Activated CD8-positive, alpha-beta memory T cell treated with anti-CD3 and anti-CD28 coated beads for 1 hour (primary cell): ENCODE measurements at places on chromosomes 16 and 17.

- no peak for DNase-seq
Measured at GRCh38 chr16:1984347-1985225, 593 bp downstream of the GFER start.

- no peak for DNase-seq
Measured at GRCh38 chr16:67210069-67210937, 11.4 kb downstream of the ELMO3 start.

DNA sequence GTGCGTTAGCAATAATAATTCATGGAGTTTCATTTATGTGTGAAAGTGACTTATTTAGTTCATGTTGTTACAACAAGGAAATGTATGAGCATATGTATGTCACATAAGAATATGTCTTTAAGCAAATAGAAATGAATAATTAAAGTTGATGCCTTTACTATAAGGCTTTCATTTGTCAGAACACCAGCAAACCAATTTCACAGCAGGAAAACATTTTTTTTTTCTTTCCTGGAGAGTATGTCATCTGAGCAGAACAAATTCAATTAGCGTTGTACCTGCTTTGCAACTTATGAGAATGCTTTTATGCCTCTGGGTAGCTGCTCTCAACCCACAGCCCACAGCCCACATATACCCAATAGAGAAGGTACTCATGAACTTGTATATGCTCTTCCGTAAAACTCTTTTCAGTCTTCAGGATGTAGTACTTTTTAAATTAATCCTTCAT is 26.3 kb upstream of the APOH start:
- no peak for DNase-seq

- DNase-seq, result no peak
Measured at GRCh38 chr17:17384961-17385360, 81.8 kb downstream of the NT5M start.

DNA sequence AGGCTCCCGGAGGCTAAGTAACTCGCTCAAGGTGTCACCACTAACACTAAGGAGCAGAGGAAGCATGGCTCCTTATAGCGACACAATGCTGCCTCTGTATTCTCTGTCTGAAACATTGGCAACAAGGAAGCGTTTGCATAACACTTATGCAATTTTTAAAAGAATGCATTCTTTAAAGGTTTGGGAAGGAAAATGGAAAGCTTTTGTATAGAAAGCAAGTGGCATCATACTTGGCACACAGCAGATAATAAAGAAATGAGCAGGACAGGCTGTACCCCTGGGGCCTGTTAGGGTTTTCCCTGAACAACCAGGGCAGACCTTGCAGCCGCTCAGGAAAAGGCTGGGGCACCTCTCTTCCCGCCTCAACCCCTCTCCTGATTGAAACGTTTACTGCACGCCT is 36.9 kb downstream of the PPL start:
- DNase-seq, result no peak

DNA sequence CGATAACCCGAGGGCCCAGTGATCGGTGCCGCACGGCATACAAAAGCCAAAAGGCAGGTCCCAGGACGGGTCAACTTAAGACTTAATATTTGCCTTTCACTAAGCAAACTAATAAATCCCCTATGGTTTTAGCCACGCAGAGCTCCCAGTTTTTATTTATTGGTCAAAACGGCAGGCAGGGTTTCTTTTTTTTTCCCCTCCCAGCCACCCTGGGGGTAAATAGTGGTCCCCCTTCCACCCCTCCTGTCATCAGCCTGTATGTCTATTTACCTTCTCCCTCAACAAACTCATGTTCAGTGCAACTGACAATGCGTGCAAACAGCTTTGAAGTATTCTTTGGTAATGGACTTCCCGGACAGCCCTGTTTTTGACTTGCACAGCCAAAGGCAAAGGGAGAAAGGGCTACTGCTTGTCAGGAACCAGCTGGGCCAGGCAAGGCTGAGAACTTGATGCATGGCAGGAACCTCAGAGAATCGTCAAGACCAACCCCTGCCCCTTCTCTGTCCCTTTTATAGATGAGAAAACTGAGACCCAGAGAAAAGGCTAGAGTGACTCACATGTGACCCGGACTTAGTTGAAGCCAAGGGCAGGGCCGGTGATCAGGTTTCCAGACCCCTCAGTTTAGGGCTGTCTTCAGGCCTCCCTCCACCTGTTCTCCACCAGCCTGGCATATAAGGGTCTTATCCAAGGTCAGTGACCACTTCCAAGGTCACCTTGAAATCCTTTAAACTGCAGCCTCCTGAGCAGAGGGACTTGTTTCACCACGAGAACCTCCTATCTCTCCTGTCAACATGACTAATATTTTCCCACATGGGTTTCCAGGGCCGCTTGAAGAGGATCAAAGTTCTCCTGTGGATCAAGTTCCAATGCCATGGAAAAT is 279.0 kb downstream of the SOX9 start:
- DNase-seq, result no peak

GRCh38 chr17:75861927-75862317 is 6.8 kb upstream of the WBP2 start:
- no peak for DNase-seq

DNA sequence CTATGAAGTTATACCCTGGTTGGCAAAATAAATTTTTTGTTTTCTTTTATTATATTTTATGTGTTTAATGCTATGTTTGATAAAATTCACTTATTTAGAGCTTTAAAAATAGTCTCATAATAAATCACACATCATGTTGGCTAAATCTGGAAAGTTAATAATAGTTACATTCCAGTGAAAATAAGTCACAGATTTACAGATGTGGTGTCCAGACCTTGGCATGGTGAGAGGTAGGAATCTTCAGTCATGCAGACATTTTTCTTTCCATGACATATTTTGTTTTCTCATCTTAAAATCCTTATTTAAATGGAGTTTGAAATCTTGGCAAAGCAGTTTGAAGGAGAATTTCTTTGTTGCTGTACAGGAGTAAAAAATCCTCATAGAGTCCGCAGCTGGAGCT is 48.1 kb upstream of the GOSR1 start:
- no peak for DNase-seq

DNA sequence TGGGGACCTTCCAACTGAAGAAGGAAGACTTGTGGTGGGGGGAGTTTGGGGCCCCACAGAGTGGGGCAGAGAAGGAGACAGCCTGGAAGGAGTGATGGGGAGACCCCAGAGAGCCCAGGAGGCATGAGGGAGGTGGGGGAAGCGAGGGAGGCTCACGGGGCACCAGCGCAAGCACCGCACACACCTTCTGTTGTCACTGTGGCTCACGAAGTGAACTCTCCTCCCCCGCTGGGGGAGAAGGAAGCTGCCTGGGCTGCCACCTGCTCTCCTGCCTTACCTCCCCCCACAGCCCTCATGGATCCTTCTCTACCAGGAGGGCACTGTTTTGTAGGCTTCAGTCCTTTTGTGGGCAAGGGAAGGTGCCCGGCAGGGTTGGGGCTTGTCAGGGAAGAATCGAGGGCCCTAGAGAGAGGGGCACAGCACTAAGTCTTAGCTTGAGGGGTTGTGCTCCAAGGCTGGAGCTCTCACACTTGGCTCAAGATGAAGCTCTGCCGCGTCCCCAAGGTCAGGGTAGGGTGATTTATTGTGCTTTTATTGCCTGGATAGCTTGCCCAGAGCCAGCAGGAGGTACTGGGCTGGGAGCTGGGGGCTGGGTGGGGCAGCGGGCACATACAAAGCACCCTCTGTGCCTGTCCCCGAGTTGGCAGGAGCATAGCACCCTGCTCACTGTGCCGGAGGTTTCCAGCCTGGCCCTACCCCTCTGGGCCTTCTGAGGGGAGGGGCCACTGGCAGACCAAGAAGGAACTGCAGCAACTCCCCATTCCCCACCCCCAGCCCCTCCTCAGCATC is 4.6 kb upstream of the STARD3 start:
- no peak for DNase-seq

DNA sequence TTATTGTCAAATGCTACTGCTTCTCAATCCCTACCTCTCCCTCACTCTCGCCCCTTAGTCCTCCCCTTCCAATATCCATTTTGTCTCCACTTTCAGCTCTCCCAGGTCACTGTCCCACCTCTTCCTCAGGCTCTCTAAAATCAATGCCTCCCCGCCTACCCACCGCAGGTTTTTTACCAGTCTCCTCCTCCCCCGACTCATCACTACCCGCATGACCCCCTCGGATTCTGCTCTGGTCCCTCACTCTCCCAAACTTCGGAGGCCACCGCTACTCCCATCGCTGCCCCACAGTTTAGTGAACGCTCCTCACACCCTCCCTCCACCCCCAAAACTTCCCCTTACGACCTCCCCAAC is 513 bp downstream of the CRLF3 start:
- DNase-seq, result no peak

DNA sequence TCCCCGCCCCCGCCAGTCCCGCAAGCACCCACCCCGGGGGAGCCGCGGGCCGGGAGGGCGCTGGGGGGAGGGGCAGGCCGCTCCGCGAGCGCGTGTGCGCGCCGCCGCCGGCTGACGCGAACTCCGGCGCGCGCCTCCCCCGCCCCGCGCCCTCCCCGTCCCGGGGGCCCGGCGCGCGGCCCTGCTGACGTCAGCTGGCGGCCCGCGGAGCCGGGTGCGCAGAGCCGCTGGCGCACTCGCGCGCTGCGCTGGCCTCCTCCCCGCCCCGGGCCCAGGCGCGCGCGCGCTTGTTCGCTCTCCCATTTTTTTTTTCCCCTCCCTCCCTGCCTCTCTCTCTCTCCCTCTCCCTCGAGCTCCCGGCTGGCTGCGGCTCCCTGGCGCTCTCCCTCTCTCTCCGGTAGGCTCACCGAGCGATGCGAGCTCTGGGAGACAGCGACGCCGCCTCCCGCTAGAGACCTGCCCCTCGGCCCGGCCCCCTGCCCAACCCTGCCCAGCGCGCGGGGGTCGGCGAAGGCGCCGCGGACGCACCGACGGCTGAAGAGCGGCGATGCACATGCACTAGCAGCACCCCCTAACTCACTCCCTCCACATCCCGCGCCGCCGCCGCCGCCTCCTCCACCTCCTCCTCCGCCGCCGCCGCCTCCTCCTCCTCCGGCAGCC is at the start of gene GNAO1:
TSS of gene GNAO1 (plus strand) at position 334 of the 660 bp plus-strand sequence. CDS start 747 bp downstream, outside the sequence.
- no peak for DNase-seq

- peak; percentile 70 for DNase-seq
Measured at GRCh38 chr16:2474877-2475412, at the start of gene TBC1D24. Gene TBC1D24, plus strand, starts transcription at chr16:2475127. Its CDS starts 21,022 bp downstream, at chr16:2496149.
